ENCODE measurements at places on chromosomes 16 and 17.

DNA sequence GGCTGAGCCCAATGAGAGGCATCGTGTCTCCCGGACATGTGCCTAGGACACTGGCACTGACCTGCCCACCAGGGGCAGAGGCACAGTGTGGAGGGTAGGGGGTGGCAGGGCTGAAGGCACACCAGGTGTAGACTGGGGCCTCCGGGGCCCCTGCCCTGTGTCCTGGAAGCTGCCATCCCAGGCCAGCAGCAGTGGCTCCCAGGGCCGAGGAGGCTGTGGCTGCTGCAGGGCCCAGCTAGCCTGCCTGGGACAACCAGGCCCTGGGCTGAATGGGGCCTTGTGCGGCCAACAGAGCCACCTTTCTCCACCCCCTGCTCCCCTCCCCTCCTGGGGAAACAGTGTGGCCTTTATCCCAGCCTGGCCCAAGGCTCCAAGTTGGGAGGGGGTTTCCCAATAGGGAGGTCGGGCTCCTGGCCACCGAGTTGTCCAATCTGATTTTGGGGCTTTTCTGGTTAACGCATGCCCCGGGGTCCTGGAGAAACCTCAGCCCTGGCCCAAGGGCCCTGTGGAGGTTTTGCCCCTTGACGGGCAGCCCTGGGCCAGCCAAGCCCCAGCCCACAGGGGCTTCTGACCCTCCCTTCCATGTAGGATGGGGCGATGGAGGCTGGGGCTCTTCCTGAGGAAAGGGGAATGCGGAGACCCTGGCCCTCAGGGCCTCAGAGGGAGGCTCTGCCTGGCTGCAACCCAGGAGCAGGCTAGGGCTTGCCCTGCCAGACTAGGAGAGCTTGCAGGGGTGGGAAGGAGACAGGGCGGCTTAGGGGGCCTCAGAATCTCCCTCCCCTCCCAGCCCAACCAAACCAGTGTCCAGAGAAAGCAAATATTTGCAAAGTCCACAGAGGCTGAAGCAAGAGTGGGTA lies 4.2 kb downstream of the MTSS2 start:
- no peak for DNase-seq

- no peak for DNase-seq
These were observed 18.6 kb upstream of the TNFSF12 start for GRCh38 chr17:7530023-7530900.

DNA sequence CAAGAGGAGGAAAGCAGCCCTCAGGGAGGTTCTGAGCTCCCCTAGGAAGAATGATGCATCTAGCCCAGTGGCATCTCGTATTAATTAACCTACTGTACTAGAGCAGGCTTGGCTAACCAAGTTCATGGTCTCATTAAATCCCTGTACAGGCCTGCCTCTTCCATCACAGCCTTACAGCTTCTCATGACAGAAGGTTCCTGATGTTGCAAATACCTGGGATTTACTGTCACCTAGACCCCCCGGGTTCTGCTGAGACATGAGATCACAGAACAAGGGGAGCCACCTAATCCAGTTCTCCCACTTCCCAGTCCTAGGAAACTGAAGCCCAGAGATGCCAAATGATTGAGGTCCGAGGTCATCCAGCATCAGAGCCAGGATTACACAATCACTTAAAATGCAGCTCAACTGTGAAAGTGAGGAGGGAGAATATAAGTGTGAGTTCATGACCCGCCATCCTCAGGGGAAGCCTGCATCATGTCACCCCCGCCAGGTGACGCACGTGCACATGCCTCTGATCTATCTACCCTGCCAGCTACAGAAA lies 23.9 kb downstream of the ACLY start:
- DNase-seq = no peak

GRCh38 chr16:51845586-51846305 lies 694.7 kb upstream of the SALL1 start:
- DNase-seq = no peak

DNA sequence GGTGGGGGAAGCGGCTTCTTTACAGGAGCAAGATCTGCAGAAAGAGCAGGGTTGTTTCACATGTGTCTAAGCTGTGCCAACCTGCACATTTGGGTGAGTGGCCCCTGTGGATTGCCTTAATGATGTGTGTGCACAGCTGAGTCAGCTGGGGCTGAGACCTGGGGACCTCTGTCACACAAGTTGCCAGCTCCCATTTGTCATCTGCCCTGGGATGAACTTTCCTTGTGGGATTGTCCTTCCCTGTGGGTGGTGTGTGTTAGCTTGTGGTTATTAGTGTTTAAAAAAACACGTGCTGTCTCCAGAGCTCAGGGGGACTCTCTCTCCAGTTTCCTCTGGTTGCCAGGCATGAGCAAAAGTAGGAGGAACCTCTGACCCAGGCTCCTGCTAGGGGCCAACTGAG lies 400.5 kb upstream of the CCL2 start:
- no peak for DNase-seq

- no peak for DNase-seq
These were observed 43.2 kb downstream of the CUEDC1 start for GRCh38 chr17:57911834-57912673.

Measured in stimulated activated CD4-positive, alpha-beta T cell treated with anti-CD3 and anti-CD28 coated beads, TNF-alpha, amount 100 ng/mL, for 4 hours (primary cell).